ENCODE measurements at places on chromosomes 7 and 10.

GRCh38 chr10:112226439-112227248 lies 43.1 kb upstream of the GPAM start:
- DNase-seq, result no peak

DNA sequence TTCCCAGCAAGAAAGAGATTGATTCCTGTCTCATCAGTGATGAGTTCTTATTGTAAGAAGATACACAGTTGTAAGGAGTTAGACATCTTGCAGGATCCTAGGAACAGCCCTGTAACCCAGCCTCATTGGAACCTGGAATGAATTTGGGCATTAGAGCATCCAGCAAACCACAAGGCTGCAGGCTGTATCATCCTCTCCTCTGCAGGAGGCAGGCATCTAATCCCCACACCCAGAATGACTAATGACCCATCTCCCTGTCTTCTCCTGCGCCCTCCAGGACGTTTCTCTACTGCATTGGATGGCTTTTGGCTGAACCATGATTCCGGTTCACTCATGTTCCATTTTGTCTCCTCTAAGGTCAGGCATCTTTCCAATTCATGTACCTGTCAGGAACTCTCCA lies 233.9 kb downstream of the POU6F2 start:
- DNase-seq, result no peak

DNA sequence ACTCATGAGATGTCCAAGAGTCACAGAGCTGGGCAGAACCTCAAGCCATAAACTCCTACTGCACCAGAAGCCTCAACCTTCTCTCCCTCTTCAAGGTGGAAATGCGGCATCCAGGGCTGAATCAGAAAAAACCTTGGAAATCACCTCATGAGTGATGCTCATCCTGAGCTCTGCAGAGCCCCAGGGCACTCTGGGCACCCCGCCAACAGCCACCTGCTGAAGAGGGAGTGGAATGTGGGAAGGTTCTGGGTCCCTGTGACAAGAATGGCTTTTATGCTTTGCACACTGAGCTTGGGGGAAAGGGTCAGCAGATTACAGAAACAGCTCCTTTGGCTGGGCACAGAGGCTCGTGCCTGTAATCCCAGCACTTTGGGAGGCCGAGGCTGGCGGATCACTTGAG lies 18.8 kb downstream of the NUDT1 start:
- DNase-seq, result no peak

- DNase-seq, result no peak
These were observed 51.9 kb downstream of the OAT start for GRCh38 chr10:124366825-124367224.

DNA sequence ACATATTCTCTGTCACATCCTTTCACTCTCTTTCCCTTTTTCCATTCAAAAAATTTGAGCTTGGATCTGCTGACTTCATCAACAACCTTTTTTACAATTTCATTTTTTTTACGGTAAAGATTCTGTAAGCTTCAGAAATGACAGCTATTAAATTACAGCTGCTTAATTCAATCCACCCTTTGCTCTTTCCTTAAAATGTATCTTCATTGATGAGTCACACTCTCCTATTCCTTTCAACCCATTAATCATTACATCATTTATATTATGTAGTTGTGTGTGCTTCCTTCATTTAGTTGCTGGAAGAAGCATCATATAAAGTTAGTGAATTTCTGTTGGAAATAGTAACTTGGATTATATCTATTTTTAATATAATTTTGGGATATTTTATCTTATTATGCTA lies 67.1 kb upstream of the MAGI2 start:
- DNase-seq, result no peak

GRCh38 chr7:138237995-138238394 lies 161.7 kb downstream of the AKR1D1 start:
- DNase-seq, result no peak

DNA sequence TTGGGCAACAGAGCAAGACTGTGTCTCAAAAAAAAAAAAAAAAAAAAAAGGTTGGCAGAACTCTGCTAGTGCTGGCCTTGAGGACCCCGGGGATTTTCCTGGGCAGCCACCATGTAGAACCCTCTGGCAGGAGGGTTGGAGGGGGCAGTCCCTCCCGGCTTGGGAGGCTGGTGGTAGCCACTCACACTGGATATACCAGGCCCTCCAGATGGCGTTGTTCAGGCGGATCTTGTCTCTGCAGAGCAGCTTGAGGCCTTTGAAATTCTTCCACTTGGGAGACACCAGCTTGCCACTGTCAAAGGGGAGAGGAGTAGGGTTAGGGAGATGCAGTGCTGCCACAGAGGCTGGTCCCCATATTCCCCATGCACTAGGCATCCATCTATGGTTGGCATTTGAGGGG lies 8.4 kb downstream of the MLXIPL start:
- no peak for DNase-seq

- peak; percentile 75 for DNase-seq
These were observed 177.1 kb upstream of the SVIL start for GRCh38 chr10:29811751-29812427.

GRCh38 chr10:29496341-29497162 lies 138.2 kb downstream of the SVIL start:
- peak; percentile 24 for DNase-seq

DNA sequence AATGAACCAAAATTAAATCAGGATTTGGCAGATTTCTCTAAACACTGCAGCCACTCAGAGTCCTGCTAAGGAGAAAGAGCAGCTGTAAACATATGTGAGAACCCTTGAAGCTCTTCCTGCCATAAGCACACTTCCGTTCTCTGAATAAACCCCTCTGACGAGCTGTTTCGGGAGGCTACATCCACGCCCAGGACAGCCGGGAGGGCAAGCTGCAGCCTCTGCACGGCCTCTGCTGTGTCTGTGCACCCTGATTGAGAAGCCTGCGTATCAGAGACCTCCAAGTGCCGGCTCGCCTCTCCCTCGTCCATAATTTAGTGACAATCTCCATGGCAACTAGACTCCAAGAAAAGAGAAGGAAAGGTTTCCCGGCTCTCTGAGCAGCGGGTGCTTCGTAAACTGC lies 114.4 kb downstream of the PTPRN2 start:
- no peak for DNase-seq

- DNase-seq, result no peak
These were observed 200.9 kb downstream of the GRM3 start for GRCh38 chr7:86844608-86845007.

GRCh38 chr7:55170335-55171069 lies 151.7 kb downstream of the EGFR start:
- no peak for DNase-seq

DNA sequence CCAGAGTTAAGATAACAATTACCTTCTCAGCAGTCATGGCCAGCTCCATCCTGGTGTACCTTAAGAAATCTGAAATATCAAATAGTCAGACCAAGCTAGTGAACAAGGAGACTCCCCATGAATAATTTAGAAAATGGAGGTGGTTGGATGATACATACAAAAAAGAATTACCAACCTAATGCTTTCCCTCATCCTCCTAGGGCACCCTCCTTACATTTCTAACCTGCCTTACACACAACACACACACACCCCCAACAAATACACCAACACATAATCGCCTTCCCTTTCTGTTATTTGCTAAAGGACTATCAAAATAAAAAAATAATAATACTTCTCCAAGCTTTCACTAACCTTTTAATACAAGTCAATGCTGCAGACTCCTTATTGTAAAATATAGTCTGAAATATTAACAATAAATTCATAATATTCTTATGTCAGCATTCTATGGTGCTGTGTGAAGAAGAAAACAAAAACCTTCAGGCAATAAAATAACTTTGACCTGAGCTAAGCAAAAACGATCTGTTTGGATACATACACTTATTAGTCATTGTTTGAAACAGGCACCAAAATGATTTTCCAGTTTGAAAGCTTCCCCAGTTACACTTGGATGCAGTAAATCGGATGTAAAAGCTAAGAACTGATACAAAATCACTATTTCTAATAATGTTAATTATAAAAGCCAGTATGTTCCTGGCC lies 3.4 kb downstream of the TWIST1 start:
- DNase-seq, result no peak

DNA sequence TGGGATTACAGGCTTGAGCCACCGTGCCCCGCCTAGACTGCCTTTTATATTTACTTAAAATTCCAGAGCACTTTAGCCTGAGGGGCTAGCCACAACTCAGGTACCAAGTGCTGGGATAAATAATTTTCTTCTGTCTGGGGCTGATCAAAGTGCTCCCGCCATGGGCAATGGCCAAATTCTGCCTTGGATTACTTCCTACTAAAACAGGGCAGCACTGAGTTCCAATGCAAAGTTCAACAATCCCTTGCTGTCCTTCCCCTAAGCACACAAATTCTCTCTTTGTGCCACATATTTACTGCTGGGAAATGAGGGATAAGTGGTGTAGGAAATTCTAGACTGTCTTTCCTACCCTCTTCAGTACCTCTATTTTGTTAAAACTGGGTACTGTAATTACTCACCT lies 34.4 kb upstream of the ZNF92 start:
- no peak for DNase-seq

DNA sequence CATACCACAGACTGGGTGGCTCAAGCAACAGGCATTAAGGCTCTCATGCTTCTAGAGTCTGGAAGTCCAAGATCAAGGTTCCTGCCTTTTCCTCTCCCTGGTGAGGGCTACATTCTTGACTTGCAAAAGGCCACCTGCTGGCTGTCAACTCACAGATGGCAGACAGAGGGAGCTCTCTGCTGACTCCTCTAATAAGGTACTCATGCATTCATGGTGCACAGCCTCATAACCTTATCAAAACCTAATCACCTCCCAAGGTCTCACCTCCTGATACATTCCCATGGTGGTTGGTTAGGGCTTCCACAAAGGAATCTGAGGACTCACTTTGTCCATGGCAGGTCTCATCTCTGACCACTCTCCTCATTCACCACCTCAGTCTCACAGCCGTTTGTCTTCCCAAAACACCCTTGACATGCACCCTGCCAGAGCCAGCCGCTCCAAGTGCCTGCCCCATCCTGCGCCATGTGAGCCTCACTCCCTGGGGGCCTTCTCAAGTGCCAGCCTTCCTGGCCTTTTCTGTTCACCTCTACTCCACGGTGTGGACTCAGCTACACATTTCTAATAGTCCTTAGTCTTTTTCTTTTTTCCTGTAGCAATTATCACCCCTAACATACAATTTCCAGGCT lies 400.3 kb upstream of the ADARB2 start:
- DNase-seq, result no peak

DNA sequence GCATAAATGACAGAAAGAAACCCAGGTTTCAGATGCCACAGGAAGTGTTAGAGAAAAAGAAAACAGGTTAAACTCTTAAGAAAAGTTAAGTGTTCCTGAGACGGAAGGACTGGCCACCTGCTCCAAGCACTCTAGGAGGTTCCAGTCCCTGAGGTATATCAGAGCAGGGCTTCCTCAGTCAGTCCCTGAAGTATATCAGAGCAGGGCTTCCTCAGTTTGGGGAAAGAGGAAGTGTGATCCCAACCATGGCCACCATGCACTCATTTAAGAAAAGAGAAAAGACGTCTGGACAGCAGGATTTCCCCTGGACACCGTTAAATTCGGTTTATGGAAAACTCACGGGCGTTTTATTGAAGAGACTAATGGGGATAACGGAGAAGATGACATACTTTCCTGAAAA lies 133.4 kb upstream of the PFKP start:
- no peak for DNase-seq

All from amniotic stem cell (primary cell).